ENCODE measurements at places on chromosomes 13 and 19.

DNA sequence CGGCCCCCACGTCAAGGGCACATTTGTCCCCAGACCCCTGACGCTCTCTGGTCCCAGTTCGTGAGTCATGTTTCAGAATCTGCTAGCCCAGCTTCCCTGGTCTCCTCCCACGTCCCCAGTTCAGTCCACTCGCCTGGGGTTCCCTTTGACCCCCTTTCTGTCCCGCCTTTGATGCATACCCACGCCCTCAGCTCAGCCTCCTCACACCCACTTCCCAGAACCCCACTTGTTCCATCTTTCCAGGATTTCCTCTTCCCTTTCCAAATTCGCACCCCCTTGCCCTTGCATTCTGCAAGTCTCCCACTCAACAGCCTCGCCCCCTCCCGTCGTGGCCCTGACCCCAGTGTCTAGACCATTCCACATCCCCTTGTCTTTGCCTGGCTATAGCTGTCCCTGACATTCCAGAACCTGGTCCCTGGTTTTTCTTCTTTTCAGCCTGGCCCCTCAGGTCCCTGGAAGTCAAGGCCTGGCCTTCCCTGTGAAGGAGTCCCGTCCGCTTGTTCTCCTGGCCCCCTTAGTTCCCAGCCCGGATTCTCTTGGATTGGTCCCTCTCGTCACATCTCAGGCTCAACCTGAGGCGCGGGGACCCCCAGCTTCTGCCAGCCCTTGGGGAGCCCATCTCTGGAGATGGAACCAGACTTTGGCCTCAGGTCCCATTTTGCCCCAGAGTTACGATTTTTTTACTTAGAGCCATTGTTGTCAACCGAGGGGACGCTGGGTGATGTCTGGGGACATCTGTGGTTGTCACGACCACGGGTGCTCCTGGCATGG is 1.3 kb downstream of the NCLN start:
- DNase-seq, result no peak

GRCh38 chr13:112225429-112226090 is 150.6 kb upstream of the SPACA7 start:
- DNase-seq, result no peak

DNA sequence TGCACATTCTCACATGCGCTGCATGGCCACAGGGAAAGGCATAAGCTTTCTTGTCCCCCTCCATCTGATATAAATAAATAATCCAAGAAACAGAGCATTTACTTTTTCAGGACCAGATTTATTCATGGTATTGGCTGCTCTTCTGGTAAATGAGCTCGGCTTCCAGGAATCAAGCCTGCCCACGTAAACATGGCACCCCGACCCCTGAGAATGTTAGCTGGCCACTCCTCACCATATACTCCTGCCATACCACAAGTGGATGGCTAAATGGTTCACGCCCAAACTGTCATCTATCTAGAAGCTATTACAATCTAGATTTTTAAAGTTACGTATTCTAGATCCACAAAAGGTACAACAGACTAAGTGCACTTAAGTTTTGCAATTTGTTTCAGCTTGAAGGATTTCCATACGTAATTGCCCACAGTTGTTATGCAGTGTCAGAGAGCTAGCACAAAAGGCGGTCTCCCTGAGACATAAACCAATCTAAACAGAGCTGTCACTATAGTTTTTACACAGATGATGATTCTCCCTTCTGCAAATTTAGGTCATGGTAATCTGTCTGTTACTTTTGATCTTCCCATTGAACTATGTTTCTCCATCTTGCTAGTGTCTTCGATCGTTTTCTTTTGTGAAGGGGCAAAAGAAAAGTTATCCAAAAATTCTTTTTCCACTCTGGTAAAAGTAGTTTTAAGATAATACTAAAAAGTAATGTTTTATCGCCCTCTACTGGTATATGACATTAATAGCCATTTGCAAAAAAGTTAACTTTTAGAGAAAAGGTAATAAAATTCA is 16.2 kb upstream of the FOXO1 start:
- no peak for DNase-seq

GRCh38 chr19:50838239-50838638 is 4.9 kb upstream of the KLK15 start:
- no peak for DNase-seq

DNA sequence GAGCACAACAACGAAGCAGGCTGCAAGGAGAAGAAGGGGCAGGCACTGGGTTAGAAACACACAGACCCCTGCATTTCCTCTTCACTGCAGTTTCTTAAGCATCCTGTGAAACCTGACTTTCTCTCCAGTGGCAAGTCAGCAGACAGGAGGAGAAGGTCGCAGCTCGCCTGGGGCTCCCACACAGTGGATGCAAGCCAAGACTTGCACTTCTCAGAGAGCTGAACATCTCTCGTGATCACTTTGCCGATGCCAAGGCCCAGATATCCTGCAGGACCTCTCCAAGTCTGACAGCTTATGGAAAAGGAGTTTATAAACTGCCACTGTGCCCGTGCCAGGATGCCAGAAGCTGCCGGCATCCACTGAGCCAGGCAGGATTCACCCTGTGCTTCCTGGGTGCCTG is 18.4 kb downstream of the TMEM272 start:
- no peak for DNase-seq

GRCh38 chr19:48344892-48345291 is 18.8 kb downstream of the TMEM143 start:
- DNase-seq, result no peak
